ENCODE measurements at places on chromosomes 1 and 21. TPM values are rescaled to one million over a fixed set of nuclear protein-coding genes. Genes with fewer than 3 reads are reported as not detected.

GRCh38 chr1:2234762-2235113, 6.6 kb downstream of the SKI start:
- no peak for DNase-seq

DNA sequence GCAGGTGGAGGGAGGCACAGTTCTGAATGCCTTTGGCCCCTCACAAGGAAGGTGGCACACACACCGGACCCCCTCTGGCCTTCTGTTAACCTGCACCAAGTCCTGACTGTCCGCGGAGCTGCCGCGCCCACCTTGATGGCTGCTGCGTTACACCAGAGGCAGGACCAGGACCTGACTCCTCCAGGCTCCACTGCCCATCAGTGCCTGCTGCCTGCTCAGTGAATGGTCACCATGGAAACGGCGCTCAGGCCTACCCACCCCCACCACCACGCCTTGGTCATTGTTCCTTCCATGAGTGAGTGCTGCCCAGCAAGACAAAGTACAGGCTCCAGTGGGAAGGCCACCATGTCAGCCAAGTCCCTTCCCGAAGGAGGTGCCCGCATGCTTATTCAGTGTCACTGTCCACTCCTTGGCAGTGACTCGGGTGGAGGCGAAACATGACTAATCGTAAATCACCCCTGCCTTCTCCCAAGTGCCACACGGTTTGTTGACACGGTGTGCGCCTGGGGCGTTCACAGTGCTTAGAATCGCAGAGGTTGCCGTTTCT, 57.3 kb downstream of the SLC37A1 start:
- no peak for DNase-seq

FAM72D gene
- total RNA-seq = 0.72 TPM

- DNase-seq = no peak
Measured at GRCh38 chr21:42521384-42521783, 7.7 kb downstream of the SLC37A1 start.

POU3F1 gene
- not detected for total RNA-seq

Measured in IMR-90 (cell line).